ENCODE measurements at places on chromosomes 12 and 14.

DNA sequence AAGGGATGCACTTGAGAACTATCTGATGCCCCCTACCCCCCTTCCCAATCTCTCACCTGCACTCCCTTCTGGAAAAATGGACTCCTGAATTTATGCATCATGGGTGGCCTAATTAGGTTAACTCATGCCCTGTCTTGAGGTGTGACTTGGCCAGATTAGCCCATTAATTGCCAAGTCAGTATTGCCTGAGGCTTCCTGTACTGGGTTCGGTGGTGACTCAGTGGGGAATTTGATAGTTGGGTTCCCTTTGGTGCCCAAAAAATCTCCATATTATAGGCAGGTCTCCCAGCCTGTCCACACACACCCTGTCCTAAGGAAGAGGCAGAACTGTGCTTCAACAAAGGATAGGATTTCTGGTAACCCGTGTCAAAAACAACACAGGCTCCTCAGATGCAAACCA, 146.1 kb downstream of the CHST11 start:
- DNase-seq = no peak

GRCh38 chr12:96409731-96410130, 9.5 kb upstream of the CDK17 start:
- DNase-seq = no peak

GRCh38 chr12:71877335-71878121, 38.0 kb downstream of the TBC1D15 start:
- DNase-seq = no peak

DNA sequence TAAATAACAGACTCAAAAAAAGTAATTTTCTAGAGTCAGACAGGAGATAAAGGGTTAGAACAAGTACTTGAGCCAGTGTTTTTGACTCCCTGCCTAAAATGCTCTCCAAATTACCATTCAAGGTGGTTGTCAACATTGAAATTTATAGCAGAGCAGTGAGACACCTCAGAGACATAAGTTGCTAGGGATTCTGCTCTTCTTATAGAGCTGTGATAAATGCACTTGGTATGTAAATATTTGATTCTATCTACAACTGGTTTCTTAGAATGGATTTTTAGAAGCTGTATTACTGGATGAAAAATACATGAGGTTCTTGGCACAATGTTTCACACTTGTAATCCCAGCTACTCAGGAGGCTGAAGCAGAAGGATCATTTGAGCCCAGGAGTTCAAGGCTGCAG, 83.9 kb upstream of the OSBPL8 start:
- DNase-seq = peak; percentile 19

DNA sequence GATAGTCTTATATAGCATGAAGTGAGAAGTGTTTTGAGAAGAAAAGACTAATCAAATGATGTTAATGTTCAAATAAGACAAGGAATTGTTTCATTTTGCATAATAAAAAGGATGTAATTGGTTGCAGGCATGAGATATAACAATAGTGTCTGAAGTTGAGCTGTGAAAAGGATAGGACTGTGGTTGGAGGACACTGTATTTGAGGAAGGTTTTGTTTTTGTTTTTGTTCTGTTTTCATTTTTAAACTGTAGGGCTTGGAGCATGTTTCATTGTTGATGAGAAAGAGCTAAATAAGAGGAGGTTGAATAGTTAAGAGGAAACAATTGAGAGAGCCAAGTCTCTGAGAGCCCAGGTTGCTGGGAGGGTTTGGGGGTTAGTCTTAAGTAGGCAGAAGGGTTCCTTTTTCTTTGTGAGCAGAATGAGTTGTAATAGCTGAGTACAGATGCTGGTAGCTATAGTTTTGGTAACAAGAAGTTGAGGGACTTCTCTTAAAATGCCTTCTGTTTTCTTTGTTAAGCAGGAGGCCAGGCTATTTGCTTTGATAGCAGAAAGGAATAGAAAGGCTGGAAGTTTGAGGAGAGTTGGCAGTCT, 58.4 kb downstream of the CCDC91 start:
- no peak for DNase-seq

- peak; percentile 54 for DNase-seq
Observed at GRCh38 chr12:127562816-127563215, 704.2 kb upstream of the TMEM132C start.

GRCh38 chr12:83141460-83141994, 454.8 kb downstream of the TMTC2 start:
- DNase-seq = no peak

DNA sequence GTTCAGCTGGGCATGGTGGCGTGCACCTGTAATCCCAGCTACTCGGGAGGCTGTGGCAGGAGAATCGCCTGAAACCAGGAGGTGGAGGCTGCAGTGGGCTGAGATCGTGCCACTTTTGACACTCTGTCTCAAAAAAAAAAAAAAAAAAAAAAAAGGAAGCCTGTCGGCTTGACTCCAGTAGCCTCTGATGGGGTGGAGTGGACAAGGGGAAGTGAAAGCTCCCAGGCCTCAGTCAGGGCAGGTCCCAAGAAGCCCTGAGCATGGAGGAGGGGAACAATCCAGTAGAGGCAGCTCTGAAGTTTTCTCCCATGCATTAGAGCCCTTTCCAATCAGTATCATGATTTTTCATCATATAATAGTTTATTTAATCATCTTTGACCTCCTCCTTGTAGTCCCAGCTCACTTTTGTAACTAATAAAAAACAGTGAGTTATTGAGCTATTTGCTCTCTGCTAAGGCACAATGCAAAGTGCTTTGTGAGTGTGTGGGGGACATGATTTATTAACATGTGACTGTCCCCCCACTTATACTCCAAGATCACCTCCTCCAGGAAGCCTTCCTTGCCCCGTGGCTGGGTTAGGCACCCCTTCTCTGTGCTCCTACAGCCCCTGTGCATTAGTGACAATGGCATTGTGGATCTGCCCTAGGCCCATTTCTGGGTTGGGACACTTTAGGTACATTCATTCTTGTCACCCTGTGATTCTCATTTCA, 4.7 kb upstream of the SSH1 start:
- no peak for DNase-seq

DNA sequence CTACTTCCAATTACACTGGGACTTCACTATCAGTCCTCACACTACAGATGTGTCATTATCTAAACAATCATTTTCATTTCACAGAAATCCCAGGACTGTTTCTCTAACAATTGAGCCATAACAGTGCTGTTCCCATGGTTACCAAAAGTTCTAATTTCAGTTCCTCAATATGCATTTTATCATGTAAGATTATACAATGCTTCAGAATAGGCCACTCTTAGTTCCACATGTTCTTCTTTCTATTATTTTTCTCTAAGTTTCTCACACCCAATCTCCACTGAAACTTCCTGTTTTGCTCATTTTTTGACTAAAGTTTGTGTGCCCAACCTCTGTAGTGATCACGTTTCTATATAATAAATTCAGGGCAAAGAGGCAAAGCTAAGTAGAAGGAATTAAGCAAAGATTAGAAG, 185.8 kb downstream of the DUSP6 start:
- DNase-seq = peak; percentile 91

DNA sequence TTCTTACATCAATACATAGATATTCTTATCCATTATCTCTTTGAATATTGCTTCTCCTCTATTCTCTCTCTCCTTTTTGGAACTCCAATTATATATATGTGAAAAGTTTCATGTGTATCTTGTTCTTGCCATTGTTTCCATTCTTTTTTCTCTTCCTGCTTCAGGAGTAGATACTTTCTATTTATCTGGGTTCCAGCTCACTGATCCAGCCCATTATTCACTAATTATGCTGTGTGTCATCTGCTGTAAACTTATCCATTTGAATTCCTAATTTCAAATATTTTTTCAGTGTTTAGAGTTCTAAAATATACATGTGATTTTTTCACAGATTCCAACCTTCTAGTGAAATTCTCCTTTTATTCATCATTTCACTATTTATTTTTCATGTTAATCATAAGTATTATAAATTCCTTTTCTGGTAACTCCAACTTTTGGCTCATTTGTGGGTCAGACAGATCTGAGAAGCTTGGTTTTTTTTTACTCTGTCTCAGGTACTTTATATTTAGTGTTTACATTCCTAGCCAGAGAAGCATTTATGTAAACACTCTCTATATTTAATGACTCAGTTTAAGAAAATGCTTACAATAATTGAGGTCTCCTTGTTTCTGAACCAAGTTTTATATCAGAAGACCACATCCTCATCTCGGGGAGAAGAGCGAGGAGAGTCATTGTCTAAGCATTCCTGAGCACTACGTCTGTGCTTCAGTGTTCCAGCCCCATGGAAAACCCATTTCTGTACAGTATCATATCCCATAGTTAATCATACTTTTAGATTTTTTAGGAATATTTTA, 15.9 kb upstream of the AMIGO2 start:
- DNase-seq = peak; percentile 98

DNA sequence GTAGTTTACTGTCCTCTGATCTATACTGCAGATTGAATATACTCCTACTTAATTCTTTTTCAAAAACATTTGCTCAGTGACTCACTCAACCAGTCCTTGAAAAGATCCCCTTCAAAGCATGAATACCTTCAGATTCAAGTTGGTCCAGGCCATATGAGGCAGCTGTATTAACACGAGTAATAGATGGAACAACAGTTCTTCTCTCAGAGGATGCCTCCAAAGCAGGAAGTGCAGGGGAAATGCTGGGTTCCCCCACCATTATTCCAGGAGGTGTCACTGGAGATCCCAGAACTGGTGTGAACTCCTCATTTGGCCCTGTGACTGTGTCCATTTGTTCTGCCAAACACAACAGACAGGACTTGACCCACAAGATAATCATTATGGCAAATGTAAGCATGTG, 20.6 kb downstream of the ARMH4 start:
- DNase-seq = peak; percentile 53

GRCh38 chr12:88308825-88309224, 166.7 kb downstream of the TMTC3 start:
- DNase-seq = peak; percentile 98

DNA sequence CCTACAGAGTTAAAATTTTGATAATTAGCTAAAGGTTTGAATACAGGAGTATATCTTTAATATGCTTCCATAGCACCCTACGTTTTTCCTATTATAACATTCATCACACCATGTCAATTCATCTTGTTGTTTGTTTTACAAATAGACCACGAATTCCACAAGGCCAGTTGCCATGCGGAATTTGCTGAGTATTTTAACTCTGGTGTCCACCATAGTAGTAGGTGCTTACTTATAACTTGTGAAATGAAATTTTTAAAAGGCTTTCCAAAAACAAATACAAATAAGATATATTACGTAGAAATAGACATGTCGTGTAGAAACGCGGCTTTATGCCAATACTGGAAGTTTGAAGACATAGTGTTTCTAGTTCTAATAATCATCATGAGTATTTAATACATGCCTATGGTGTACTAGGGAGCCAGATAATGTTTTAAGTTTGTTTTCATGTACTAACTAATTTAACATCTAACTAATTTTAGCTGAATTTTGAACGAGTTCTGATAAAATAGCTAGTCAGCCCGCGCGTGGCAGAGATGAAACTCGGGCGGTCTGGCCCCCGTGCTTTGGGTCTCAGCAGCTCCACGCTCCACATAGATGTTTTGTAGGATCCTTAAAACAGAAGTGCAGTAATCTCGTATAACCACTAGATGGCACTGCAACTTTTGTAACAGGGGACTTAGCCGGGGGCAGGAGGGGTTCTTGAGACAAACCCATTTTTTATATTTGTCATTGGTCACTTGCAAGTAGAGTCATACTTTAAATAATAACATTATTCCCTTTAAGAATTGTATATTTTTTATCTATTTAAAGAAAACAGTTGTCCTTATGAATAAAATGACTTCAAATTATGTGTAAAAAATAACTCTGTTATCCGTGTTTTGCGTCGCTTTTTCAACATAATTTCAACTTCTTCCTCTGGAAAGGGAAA, 10.2 kb downstream of the CD69 start:
- DNase-seq = peak; percentile 63

GRCh38 chr12:53807322-53807860, 55.6 kb upstream of the CISTR start:
- DNase-seq = no peak

- peak; percentile 20 for DNase-seq
Observed at GRCh38 chr12:122336015-122336946, 70.0 kb upstream of the VPS33A start.

DNA sequence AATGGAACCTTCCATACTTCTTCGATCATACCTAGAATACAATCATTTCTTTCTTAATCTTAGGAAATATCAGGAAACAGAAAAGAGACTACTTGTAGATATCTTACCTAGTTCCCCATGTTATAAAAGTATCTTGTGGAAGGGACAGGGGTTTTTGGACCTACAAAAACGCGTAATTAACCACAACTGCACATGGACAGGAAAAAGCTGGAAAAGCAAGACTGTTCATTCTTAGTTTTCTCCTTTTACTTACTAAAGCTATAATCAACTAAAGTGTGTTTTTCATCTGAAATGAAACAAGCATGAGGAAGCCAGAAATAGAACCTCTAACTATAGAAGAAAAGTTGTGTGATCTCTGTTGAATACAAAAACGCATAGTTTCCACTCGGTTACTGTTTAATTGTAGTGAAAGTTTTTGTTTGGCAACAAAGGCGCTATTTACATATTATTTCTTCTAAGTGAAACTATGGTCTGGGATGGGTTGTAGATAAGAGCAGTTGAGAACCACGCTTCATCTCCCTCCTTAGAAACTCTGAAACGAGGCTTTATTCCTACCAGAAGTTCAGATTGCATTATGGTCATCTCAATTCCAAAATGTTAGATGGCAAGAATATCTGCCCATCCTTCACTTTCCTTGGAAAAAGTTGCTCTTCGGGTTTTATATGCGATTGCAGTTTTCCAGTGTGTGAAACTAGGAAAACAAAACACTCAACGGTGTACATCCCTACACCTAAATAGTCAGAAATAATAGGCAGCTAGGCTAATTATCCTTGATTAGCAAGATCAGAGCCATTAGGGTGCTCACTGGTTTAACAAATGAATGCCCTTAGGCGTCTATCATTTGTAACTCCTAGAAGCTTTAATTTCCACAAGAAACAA, 1.1 kb downstream of the BCAT1 start:
- DNase-seq = no peak

- DNase-seq = peak; percentile 67
Observed at GRCh38 chr12:68106160-68106559, 53.4 kb downstream of the IFNG start.

GRCh38 chr12:34298176-34298970, 276.1 kb downstream of the ALG10 start:
- no peak for DNase-seq

GRCh38 chr12:126545411-126545810, 1480.2 kb downstream of the AACS start:
- no peak for DNase-seq

GRCh38 chr12:19719672-19720071, 280.4 kb downstream of the AEBP2 start:
- DNase-seq = no peak

- peak; percentile 27 for DNase-seq
Observed at GRCh38 chr12:57614178-57614947, 3.1 kb downstream of the ARHGEF25 start.

Data from fibroblast of skin of back (primary cell).